ENCODE measurements at places on chromosomes 1 and 21.

DNA sequence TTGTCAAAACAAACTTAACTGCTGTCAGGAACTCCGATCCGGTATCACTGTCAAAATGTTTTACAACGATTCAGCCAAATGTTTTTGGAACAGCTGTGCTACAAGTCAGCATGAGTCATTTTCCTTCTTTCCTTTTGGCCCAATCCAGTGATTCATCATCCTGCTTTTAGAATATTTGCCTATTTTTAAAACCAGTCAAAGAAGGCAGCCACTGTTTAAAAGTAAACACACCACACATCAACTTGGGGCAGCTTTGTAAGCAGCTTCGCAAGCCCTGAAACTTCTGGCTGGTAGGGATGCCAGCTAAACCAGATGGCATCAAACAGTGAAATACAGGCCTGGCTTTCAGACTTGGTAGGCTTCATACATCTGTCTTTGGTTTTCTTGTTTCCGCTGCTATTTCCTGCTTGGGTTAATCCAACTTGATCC lies 14.9 kb downstream of the MAP3K7CL start:
- DNase-seq = no peak

DNA sequence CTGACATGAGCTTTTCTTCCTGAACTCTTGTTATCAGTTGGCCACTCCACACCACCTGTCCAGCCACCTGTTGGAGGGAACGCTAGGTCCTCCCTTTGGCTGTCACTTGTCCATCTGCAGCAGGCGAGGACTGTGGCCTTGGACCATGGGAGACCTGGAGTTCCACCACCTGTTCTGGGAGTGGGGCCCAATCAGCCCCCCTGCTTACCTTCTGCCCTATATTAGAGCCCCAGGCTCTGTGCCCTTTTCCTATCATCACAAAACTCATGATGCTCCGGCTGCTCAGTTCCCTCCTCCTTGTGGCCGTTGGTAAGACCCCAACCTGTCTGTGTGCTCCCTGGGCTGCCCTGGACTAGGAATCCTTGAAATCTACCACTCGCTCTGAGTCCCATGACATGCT lies at the start of gene CELA3A:
TSS of gene CELA3A (plus strand) at position 249 of the 400 bp plus-strand sequence. CDS start at position 267, 18 bp downstream.
- DNase-seq = no peak

- no peak for DNase-seq
Observed at GRCh38 chr1:48552903-48553606, 81.1 kb upstream of the SPATA6 start.

DNA sequence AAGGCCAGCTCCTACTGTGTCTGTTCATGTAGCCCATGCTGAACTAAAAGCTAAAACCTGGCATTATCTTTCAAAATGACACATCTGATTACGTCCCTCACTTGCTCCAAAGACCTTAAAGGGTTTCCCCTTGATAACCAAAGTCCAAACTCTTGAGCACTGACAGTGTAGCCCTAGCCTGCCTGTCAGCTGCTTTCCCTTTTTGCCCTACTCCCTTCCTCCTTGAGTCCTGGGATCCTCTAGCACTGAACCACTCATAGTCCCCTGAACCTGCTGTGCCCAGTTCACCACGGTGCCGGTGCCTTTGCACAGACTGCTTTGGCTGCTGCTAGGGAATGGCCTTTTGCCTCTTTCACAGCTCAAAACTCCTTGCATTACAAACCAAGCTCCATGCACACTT lies 67.5 kb downstream of the PLXNA2 start:
- no peak for DNase-seq

- DNase-seq = no peak
Observed at GRCh38 chr21:44686843-44687561, 5.0 kb upstream of the KRTAP12-1 start.

Measured in stimulated activated CD8-positive, alpha-beta memory T cell treated with anti-CD3 and anti-CD28 coated beads, Interleukin-4, amount 100 ng/mL, for 4 hours (primary cell).